NCI-H748 treated with DMSO at 0.1 percent for 48 hours (cell line): ENCODE measurements at places on chromosomes 7 and 10.
A peak's percentile ranks its signal among the peaks of the same experiment; 100 is the strongest.

- DNase-seq, result no peak
Observed at GRCh38 chr10:91627344-91628102, 5.3 kb downstream of the PPP1R3C start.

DNA sequence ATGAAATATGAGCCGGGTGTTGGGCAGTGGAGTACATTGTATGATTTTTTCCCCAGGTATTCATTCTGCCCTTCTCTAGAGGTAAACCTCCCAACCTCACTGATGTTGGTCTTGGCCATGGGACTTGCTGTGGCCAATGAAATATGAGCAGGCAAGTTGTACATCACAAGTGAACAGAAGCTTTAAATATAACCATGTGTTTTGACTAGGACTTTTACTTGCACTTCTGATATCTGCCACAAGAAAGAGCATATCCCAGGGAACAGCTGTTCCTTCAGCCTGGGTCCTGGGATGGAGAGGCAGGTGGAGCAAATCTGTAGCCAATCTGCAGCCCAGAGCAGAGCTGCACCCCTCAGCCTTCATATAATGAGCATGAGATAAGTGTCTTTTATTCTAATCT lies 109.8 kb upstream of the PALS2 start:
- DNase-seq, result no peak

DNA sequence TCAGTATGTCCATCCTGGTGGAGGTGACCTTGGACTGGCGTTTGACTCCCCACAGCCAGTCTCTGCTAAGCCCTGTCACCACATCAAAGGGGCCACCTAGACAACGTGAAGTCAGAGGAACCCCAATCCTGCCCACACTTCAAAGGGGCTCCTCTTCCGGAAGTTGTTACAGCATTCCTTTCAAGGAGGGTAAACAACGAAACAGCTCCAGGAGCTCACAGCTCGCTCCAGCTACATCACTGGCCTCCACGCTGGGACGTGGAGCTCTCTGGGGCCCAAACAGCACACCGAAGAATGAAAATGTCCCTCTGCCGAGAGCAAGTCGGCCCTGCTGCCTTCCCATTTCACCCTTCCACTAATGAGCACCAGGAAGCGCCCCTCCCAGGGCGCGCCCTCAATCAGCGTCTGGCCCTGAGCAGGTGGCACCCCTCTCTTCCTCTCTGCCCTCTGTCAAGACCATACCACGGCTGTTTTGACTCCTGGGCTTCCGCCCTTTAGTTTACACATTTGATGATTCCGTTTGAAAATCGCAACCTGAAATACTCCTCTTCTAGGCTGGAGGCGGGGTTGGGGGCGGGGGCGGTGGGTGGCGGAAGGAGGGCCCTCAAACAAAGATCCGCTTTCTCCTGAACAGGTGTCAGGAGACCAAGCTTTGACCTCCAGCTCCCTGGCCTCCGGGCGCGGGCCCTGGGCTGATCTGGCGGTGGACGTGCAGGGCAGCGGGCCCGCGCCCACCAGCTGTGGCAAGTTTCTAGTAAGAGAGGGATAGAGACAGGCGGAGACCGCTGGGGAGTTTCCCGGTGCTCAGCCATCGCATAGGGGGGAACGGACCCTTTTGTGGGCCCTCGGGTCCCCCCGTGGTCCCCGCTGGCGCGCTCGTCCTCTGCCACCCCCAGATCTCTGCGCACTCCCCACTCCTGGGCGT lies 53.1 kb upstream of the KDM7A start:
- DNase-seq, result peak; percentile 62

- DNase-seq, result no peak
Observed at GRCh38 chr7:147711447-147711846, 879.1 kb upstream of the C7orf33 start.

- no peak for DNase-seq
Observed at GRCh38 chr10:241451-241850, 106.2 kb downstream of the ZMYND11 start.

DNA sequence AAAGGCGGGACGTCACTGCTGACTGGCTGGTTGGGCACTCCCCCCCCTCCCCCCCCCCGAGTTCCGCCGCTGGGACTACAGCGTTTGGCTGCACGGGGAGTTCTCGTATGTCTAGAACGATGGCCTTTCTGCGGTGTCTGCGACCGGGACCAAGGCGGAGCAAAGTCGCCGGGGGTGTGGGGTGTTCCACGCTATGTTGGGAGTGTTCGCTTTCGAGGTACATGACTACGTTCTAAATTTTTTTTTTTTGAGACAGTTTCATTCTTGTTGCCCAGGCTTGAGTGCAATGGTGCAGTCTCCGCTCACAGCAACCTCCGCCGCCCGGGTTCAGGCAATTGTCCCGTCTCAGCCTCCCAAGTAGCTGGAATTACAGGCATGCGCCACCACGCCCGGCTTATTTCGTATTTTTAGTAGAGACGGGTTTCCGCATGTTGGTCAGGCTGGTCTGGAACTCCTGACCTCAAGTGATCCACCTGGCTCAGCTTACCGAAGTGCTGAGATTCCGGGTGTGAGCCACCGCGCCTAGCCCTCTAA lies 573 bp upstream of the IDI1 start:
- DNase-seq, result no peak

- DNase-seq, result no peak
Observed at GRCh38 chr10:29823553-29824080, 188.8 kb upstream of the SVIL start.

GRCh38 chr7:22339725-22340390 lies 17.1 kb downstream of the RAPGEF5 start:
- no peak for DNase-seq

- no peak for DNase-seq
Observed at GRCh38 chr10:49442863-49443262, 47.0 kb upstream of the DRGX start.

- no peak for DNase-seq
Observed at GRCh38 chr10:132255489-132256344, 52.0 kb downstream of the STK32C start.

DNA sequence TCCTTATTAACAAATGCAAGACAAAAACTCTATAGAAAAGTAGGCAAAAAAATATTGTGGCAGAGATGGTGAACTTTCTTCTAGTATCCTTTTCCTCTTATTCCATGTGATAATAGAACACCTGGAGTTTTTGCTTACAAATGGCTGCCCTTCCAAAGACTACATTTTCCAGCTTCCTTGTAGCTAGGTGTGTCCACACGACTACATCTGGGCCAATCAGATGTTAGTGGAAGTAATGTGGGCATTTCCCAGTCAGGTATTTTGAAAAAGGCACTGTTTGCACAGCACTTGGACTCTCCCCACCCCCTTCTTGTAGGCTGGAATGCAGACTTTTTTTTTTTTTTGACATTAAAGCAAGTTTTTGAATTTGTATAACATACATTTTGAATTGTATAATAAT lies 105.5 kb upstream of the TBX20 start:
- DNase-seq, result no peak

GRCh38 chr10:30036341-30036740 lies 23.0 kb downstream of the JCAD start:
- DNase-seq, result no peak

GRCh38 chr10:3530783-3531645 lies 254.0 kb downstream of the KLF6 start:
- DNase-seq, result no peak

DNA sequence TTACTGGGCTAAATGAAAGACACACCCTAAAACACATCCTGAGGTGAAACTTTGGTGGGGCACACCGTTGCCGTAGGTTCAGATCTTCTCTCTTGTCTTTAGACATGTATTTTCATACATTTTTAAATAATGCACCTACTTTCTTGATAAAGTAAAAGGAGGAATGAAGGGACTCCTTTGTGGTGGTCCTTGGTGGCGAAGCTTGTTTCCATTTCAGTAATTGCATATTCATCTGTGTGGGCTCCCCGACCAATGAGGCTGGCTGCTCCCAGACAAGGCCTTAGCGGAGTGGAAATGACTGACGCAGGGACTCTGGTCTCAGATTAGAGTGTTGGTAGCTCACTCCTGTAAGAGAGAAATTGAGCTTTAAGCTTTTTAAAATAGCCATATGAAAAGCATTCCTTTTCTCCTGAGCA lies 815 bp downstream of the CCSER2 start:
- peak; percentile 30 for DNase-seq

- DNase-seq, result no peak
Observed at GRCh38 chr10:71549766-71550533, 153.2 kb downstream of the CDH23 start.

GRCh38 chr7:40530292-40530691 lies 395.5 kb downstream of the SUGCT start:
- no peak for DNase-seq

DNA sequence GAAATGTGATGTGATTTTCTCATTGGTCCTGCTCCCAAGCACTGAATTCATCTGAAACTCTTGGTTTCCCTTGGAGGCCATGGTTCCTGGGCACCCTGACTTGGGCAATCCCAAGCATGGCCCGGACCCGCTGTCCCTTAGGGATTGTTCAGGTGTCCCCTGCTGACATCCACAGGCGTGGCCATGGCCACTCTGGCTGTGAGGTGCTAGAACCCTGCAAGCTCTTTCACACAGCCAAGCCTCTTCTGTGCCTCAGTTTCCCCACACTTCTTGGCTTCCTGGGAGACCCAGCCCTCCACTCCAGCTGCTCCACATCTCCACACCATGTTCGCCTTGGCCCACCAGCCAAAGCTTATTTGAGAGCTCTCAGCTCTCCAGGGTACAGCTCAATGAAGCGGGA lies 12.0 kb upstream of the AZGP1 start:
- no peak for DNase-seq

GRCh38 chr7:105974471-105974870 lies 11.4 kb downstream of the CDHR3 start:
- DNase-seq, result no peak

- no peak for DNase-seq
Observed at GRCh38 chr10:774661-775244, 85.3 kb upstream of the DIP2C start.

DNA sequence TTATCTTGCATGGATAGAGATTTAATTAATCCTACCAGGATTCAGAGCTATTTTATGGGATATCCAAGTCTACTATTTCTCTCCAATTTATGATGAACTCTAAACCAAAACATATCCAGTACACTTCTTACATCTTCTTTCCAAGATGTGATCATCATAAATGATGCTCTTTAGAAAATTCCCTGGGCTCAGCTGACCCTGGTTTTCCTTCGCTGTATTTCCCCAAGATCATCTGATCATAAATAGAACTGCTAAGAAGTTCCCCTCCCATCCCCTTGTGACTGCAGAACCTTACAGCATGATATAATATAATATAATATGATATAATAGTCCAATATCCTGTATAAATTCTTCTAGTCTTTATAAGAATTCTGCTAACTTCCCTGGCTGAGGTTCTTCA lies 114.6 kb upstream of the LYZL2 start:
- DNase-seq, result no peak

- DNase-seq, result no peak
Observed at GRCh38 chr10:112896273-112896672, 53.8 kb upstream of the TCF7L2 start.

DNA sequence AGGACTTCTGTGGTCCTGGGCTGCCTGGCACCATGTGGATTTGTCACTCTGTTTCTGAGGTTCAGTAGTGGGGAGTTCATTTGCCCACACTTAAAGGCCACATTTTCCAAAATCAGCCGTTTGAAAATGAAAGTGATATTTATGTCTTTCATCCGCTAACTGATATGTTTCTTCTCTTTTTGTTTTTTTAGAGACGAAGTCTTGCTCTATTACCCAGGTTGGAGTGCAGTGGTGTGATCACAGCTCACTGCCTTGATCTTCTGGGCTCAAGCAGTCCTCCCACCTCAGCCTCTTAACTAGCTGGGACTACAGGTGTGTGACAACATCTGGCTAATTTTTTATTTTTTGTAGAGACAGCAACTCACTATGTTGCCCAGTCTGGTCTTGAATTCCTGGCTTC lies 58.6 kb downstream of the EBLN1 start:
- no peak for DNase-seq

DNA sequence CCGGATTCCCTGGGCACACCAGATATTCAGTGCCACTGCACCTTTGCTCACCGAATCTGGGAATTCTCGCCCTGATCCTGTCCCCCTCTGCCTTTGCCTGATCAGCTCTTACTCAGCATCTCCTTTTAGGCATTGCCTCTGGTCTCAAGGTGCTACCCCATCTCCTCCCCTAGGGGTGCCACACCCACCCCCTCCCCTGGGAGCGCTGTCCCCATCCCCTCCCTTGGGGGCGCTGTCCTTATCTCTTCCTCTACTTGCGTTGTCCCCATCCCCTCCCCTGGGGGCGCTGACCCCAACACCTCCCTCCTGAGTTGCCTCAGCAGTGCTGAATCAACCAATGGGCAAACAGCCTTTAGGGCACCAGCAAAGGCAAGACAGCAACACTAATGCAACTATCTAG lies 686.9 kb upstream of the FOXK1 start:
- no peak for DNase-seq

- DNase-seq, result no peak
Observed at GRCh38 chr7:38975944-38976392, 1.7 kb upstream of the POU6F2 start.

GRCh38 chr7:69770613-69771012 lies 172.3 kb downstream of the AUTS2 start:
- DNase-seq, result no peak

- DNase-seq, result no peak
Observed at GRCh38 chr10:79292891-79293746, 54.1 kb upstream of the PPIF start.

- no peak for DNase-seq
Observed at GRCh38 chr7:76281006-76281705, 21.3 kb upstream of the HSPB1 start.

DNA sequence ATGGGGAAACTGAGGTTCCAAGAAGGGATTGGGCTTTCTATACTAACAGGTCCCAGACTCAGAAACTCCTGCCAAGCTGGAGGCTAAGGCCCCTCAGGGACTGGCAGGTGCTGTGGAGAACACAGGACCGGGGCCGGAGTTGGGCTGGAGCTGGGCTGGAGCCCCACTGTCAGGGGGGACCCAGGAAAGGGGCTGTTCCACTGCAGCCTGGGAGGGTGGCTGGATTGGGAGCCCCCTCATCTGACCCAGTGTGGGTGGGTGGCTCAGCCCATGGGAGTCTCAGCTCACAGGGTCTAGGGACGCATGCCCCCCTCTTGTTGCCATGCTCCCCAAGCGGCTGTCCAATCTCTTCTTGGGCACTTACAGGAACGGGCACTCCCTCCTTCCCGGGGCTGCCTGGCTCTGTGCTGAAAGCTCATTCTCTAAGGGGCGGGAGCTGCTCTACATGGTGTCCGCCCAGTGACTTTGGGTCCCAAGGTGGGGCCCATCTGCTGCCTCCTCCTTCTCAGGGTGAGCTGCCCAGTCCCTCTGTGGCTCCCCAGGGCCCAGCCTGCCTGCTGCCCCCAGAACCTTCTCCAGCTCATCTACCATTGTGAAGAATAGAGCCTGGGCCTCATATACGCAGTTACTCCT lies 126.5 kb downstream of the MYL10 start:
- no peak for DNase-seq
